Stimulated activated CD4-positive, alpha-beta T cell treated with anti-CD3 and anti-CD28 coated beads, TNF-alpha, amount 100 ng/mL, for 4 hours (primary cell): ENCODE measurements at places on chromosomes 1 and 21.

- no peak for DNase-seq
These were observed 87.0 kb downstream of the SYT14 start for GRCh38 chr1:210024996-210025395.

GRCh38 chr21:25963181-25963580, 207.4 kb downstream of the APP start:
- DNase-seq = no peak

GRCh38 chr1:215418876-215419447, 148.1 kb upstream of the KCTD3 start:
- no peak for DNase-seq

DNA sequence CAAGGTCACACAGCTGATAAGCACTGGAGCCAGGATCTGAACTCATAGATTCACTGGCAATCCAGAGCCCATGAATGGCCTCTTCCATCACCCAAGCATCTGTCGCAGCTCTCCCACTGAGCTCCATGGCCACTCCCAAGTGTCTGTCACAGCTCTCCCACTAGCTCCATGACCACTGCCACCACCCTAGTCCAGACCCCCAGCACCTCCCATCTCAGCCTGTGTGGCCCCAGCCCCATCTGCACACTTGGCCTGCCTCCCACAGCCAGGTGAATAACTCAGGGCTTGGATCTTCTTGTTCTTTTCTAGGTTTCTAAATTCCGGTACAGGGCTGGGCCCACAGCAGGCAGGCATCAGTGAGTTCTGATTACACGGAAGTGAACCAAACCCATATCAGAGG, 76.0 kb downstream of the GLIS1 start:
- DNase-seq = no peak

DNA sequence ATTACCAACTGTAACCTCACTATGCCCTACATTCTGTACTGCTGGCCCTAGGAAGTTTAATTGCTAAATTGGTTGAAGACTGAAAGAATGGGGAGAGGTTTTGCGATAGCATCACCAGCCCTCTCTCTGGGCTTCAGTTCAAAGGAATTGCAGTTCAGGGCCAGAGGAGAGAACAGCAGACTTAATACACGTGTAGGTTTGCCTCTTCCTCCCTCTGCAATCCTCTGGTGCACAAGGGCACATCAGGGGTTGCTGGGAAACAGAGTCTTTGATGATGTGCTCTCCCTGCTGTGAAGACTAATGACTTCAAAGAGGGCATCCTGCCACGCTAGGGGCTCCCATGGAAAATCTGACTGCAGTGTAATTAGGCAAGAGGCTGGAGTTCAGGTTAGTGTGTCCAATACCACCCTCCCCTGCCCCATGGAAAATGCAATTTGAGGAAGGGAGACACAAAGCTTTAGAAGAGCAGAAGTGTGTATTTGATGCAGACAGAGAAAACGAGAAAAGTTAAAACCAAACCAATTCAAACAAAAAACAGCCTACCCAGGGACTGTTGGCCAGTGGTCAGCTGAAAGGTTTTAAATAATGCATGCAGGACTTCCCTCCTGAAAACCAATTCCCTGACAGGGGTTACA, 167.9 kb downstream of the ASTN1 start:
- no peak for DNase-seq

DNA sequence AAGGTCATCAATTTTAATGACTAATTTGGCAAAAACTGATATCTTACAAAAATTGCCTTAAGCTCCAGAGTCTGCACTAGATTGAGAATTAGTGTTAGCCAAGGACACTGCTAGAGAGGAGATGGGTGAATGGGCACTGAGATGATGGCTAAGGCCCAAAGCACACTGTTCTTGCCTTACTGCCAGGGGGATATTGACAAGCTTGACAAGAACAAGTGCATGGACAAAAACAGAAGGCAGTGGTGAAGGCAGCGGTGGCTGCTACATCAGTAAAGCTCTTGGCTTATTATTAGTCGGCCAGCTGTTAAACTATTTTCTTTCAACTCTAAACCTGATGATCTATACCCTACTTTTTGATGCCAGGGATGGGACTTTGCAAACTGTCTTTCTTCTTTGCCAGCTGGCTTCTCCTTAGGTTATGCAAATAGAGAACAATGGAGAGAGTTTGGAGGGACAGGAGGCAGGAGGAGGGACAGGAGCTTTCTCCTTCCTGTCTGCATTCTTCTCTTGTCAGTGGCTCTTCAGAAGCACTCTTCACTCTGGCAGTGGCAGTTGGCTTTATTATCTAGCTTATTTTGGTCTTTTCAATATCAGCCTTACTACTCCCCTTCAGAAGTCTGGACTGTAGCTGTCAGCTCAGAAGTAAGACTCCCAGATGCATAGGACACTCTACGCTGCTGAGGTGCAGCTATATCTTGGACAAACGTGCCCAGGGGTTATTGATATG, 853.5 kb upstream of the TMPRSS15 start:
- DNase-seq = no peak

DNA sequence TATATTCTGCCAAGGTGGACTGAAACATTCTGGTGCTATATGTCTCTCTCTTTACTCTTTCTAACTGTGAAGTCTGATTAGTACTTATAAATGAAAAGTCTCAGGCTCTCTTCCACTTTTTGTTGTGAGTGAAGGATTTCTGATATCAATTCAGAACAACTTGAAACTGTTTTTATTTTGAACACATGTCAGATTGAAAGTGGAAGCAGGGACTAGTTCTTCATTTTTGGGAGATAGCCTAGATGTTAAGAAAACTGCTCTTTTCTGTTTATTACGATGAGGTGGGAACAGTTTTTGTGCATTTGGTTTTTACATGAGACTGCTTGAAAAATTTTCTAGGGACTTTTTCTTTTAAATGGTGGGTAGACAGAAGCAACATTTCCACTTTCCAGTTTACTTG, 14.5 kb upstream of the GBP3 start:
- DNase-seq = no peak

GRCh38 chr1:227707846-227708245, 27.3 kb downstream of the JMJD4 start:
- DNase-seq = no peak

- DNase-seq = no peak
These were observed 23.2 kb upstream of the BECN2 start for GRCh38 chr1:241934201-241934848.

GRCh38 chr1:7266561-7266960, 481.3 kb downstream of the CAMTA1 start:
- DNase-seq = no peak

- no peak for DNase-seq
These were observed 137.4 kb downstream of the C1orf21 start for GRCh38 chr1:184524248-184524647.

GRCh38 chr1:44700573-44700972, 26.1 kb downstream of the ARMH1 start:
- DNase-seq = no peak
